Heart right ventricle (tissue), 16 donors: ENCODE measurements at places on chromosomes 1 and 21.

DNA sequence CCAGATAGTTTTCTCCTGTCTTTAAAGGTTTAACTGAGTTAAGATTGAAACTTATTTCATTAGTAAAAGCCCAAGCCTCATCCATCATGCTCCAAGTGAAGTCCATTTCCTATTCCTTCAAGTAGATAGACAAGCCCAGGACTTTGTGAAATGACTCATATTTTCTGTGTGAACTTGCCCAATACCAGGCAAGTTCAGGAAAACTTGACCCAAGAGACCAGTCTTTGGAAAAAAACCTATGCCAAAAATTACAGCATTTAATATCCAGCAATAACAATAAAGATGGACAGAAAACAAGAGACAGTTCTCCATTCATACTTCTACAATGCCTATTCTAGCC is 405 bp upstream of the RAB29 start:
- DNase-seq = no peak
- H3K27me3 ChIP-seq = no peaks in the 10 kb centered on the region
- no peaks in the 10 kb centered on the region for H3K36me3 ChIP-seq
- peak overlapping the region; percentile 79 for H3K27ac ChIP-seq
- H3K4me1 ChIP-seq = peaks cover 16% of the 10 kb centered on the region

DNA sequence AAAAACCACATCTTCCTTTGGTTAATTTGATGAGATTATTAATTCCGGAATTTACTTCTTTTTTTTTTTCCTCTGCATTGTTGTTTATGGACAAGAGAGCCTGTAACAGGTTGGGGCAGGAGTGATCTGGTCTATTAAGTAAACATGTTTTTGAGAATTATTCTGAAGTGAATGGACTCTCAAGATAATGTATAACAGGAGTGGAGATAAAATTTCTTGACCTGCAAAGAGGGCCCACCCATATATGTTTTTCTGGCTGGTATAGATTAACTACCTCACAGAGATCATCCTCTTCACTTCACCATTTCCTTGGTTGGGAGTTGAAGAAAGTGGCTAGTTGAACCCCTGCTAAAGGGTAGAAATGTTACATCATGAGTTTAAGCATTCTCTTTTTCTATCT is 10.7 kb downstream of the DDI2 start:
- peaks cover 20% of the 10 kb centered on the region for H3K4me1 ChIP-seq
- H3K27ac ChIP-seq = no peak overlapping the region
- no peak for DNase-seq
- no peak overlapping the region for H3K4me3 ChIP-seq

DNA sequence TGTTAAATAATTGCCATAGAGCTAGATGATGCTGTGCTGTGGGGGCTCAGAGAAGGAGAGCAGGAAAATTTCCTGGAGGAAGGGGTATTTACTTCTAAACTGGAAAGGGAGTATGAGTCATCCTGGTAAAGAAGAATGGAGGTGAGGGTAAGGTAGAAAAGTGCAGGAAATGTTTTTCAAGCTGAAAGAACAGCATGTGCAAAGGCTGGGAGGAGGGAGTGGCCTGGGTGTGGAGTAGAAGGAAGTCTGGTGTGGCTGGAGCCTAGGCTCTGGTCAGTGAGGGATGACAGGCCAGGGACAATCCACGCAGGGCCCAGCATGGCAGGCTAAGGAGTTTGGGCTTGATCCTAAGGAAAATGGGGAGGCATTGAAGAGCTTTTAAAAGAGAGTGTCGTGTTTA is 45.9 kb downstream of the MATN1 start:
- no peaks in the 10 kb centered on the region for H3K4me1 ChIP-seq
- H3K27ac ChIP-seq = no peak overlapping the region
- no peak overlapping the region for H3K4me3 ChIP-seq
- no peak for DNase-seq

GRCh38 chr1:209621741-209622655 is 30.2 kb downstream of the LAMB3 start:
- H3K27me3 ChIP-seq = no peaks in the 10 kb centered on the region
- H3K27ac ChIP-seq = no peak overlapping the region
- H3K4me3 ChIP-seq = no peak overlapping the region
- DNase-seq = no peak
- H3K36me3 ChIP-seq = no peaks in the 10 kb centered on the region

GRCh38 chr1:241679404-241679803 is 27.3 kb downstream of the WDR64 start:
- H3K27ac ChIP-seq = no peak overlapping the region
- no peak overlapping the region for H3K4me3 ChIP-seq
- H3K4me1 ChIP-seq = no peaks in the 10 kb centered on the region
- no peak for DNase-seq
- H3K27me3 ChIP-seq = no peaks in the 10 kb centered on the region

- H3K27me3 ChIP-seq = no peaks in the 10 kb centered on the region
- no peak overlapping the region for H3K4me3 ChIP-seq
- no peaks in the 10 kb centered on the region for H3K36me3 ChIP-seq
- DNase-seq = no peak
- H3K27ac ChIP-seq = no peak overlapping the region
- H3K4me1 ChIP-seq = no peaks in the 10 kb centered on the region
These were observed 213.3 kb upstream of the DAB1 start for GRCh38 chr1:57637155-57637554.

DNA sequence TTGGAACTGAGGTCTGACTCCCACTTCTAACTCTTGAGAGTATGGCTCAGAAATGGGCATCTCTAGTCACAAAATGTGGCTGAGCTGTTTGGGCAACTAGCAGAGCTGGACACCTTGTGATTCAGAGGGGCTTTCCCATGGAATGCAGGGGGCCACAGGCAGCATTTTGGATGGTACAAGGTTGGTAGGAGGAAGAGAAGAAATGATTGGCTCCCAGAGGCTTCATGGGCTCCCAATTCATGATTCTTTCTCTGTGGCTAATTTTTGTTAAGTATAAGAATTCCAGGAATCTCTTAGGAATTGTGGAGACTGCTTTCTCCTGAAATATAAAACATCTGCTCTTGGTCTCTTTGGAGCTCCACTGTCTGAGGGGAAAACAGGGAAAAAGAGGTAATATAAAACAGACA is 49.7 kb downstream of the PBX1 start:
- no peaks in the 10 kb centered on the region for H3K27me3 ChIP-seq
- no peak for DNase-seq
- H3K27ac ChIP-seq = no peak overlapping the region
- H3K4me3 ChIP-seq = no peak overlapping the region
- H3K4me1 ChIP-seq = peaks cover 61% of the 10 kb centered on the region

DNA sequence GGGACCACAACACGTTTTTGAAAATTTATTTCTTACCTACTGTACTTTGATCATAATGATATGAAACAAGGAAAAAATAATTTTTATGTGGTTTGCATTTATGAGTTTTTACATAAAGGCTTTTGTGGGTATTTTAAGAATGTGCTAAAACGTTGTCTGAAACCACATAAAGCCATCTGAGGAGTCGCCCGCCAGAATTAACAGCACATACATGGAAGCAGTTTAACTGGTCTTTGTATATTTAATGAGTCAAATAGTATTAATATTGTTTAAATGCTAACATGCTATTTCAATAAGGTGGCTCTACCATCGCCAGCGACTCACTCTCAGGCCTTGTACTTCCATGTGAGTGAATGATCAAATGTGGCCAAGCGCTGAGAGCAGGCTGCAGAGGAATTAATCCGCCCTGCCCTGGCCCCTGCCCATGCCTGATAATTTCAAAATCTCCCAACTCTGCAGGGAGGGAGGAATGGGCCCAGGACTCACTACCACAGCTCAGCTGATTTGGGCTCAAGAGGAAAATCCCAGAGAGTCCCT is 49.6 kb downstream of the SLC66A1 start:
- no peak overlapping the region for H3K4me3 ChIP-seq
- H3K4me1 ChIP-seq = peaks cover 38% of the 10 kb centered on the region
- H3K27ac ChIP-seq = no peak overlapping the region
- DNase-seq = no peak
- H3K36me3 ChIP-seq = no peaks in the 10 kb centered on the region
- H3K27me3 ChIP-seq = no peaks in the 10 kb centered on the region

GRCh38 chr1:163263818-163264655 is 57.7 kb upstream of the NUF2 start:
- H3K27ac ChIP-seq = no peak overlapping the region
- no peaks in the 10 kb centered on the region for H3K36me3 ChIP-seq
- no peak for DNase-seq
- H3K4me3 ChIP-seq = no peak overlapping the region
- H3K4me1 ChIP-seq = no peaks in the 10 kb centered on the region

DNA sequence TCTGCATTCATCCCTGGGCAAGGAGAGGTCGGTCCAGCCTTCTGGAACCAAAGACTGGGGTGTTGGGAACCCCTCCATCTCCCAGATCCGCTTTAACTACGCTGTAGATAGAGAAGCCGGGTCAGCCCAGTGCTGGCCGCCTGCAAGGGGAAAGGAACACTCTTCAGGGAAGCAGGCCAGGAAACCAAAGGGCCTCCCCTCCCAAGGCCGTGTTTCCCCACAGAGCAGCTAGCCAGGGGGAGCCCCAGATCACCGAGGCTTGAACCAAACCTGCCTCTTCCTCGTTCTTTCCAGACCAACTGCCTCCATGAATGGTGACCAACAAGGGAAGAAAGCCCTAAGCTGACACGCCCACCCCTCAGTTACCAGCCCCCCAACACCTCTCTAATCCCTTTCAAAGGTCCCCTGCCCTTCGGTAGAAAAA is 1.2 kb upstream of the CHD5 start:
- peaks cover 55% of the 10 kb centered on the region for H3K27me3 ChIP-seq
- no peaks in the 10 kb centered on the region for H3K36me3 ChIP-seq
- H3K27ac ChIP-seq = no peak overlapping the region
- no peak for DNase-seq

GRCh38 chr1:12083766-12084165 is 20.7 kb downstream of the TNFRSF8 start:
- H3K27ac ChIP-seq = no peak overlapping the region

DNA sequence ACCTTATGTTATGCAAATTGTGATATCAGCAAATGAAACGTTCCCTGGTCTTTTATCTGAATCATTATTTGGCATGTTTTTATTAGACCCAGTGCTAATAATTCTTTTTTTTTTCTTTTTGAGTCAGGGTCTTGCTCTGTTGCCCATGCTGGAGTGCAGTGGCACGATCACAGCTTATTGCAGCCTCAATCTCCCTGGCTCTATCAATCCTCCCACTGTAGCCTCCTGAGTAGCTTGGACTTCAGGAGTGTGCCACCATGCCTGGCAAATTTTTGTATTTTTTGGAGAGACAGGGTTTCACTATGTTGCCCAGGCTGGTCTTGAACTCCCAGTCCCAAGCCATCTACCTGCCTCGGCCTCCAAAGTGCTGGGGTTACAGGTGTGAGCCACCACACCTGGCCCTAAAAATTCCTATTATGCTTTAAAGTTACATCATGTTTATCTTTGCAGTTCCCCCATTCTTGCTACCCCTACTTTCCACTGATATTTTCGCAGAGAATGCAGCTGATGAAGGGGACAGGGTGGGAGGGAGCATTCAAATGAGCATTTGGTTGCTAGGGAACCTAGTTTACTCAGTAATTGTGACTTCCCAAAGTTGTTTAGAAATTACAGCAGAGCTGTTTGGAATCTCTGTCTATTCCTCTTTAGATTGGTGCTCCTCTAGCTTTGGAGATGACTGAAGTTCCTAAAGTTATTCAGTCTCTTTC is 18.4 kb downstream of the C1orf21 start:
- no peaks in the 10 kb centered on the region for H3K27me3 ChIP-seq
- no peak for DNase-seq
- no peak overlapping the region for H3K27ac ChIP-seq
- H3K36me3 ChIP-seq = no peaks in the 10 kb centered on the region

DNA sequence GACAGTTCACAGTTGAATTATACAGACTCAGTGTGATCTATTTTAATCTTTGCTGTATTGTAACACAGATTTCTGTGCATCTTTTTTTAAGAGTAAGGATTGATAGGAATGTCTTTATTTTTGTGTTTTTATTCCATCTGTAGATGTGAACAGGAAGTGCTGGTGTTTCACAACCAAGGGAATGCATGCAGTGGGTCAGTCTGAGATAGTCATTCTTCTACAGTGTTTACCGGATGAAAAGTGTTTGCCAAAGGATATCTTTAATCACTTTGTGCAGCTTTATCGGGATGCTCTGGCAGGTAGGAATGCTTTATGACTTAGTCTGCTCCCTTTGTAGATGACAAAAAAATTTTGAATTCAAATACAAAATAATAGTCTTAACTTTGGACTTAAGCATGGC is 84.5 kb downstream of the CC2D1B start:
- H3K27ac ChIP-seq = no peak overlapping the region
- no peaks in the 10 kb centered on the region for H3K36me3 ChIP-seq
- H3K4me1 ChIP-seq = no peaks in the 10 kb centered on the region
- no peaks in the 10 kb centered on the region for H3K27me3 ChIP-seq

DNA sequence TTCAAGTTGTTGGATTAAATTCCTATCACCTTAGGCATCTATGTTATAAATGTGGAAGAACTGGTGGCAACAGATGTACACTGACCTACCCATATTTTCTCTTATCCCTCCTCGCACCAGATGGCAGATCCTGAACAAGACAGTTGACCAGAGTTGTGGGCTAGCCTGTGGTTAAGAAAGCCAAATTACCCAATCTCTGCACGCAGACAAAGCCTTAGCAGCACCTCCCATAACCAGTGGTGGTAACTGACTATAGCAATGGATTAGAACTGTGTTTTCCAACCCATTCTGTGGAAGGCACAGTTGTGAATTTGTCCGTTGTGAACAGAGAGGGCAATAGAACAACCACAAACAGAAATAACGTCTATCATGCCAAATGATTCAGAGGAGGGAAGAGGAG is 20.6 kb downstream of the ABCB10 start:
- DNase-seq = no peak
- no peak overlapping the region for H3K27ac ChIP-seq
- H3K27me3 ChIP-seq = no peaks in the 10 kb centered on the region
- H3K4me1 ChIP-seq = no peaks in the 10 kb centered on the region
- no peak overlapping the region for H3K4me3 ChIP-seq

- peak overlapping the region; percentile 62 for H3K27ac ChIP-seq
- H3K4me3 ChIP-seq = no peak overlapping the region
- no peaks in the 10 kb centered on the region for H3K27me3 ChIP-seq
- H3K4me1 ChIP-seq = no peaks in the 10 kb centered on the region
- peak; percentile 20 for DNase-seq
- no peaks in the 10 kb centered on the region for H3K36me3 ChIP-seq
These were observed 94.7 kb downstream of the DISP1 start for GRCh38 chr1:222909586-222909985.

- peaks cover 3% of the 10 kb centered on the region for H3K27me3 ChIP-seq
- H3K4me1 ChIP-seq = peaks cover 28% of the 10 kb centered on the region
- DNase-seq = no peak
- H3K27ac ChIP-seq = peak overlapping the region; percentile 23
- H3K4me3 ChIP-seq = peak overlapping the region; percentile 76
- H3K36me3 ChIP-seq = no peaks in the 10 kb centered on the region
These were observed 164.0 kb downstream of the RUNX1 start for GRCh38 chr21:34885125-34885524.

DNA sequence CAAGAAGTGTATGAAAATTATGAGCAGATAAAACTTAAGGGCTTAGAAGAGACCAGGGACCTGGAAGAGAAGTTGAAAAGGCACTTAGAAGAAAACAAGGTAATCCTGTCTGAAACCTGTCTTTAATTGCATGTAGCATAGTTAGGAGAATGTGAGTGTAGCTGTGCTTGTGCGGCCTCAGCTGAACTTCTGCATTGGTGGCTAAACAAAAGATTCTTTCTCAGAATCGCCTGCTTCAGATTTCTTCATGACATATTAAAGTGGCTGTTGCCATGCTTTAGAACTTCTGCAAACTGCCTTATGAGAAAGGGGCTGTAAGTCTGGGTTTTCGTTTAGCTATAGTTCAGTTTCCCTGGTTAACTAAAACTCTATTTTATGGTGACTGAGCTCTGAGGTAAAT is 94.5 kb downstream of the VPS26C start:
- no peaks in the 10 kb centered on the region for H3K36me3 ChIP-seq
- H3K27me3 ChIP-seq = no peaks in the 10 kb centered on the region
- no peak overlapping the region for H3K27ac ChIP-seq
- no peak overlapping the region for H3K4me3 ChIP-seq
